Common myeloid progenitor, CD34-positive (primary cell): ENCODE measurements at places on chromosomes 13 and 19.

DNA sequence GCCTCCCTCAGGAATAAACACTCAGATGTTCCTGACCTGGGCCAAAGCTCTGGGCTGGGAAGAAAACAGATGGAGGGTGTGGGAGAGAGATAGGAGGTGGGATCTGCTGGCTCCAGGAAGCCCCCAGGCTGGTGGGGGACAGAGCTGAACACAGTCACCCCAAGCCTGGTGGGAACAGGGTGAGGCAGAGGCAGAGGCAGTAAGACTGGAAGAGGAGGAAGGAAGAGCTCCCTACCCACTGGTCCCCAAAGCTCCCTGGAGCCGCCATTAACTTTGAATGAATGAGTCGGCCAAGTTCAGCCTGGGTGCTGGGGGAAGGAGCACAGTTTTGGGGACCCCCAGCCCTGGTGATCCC, 801 bp upstream of the KCNN1 start:
- no peak for DNase-seq

- DNase-seq, result no peak
These were observed 2.3 kb downstream of the KISS1R start for GRCh38 chr19:919199-920050.

DNA sequence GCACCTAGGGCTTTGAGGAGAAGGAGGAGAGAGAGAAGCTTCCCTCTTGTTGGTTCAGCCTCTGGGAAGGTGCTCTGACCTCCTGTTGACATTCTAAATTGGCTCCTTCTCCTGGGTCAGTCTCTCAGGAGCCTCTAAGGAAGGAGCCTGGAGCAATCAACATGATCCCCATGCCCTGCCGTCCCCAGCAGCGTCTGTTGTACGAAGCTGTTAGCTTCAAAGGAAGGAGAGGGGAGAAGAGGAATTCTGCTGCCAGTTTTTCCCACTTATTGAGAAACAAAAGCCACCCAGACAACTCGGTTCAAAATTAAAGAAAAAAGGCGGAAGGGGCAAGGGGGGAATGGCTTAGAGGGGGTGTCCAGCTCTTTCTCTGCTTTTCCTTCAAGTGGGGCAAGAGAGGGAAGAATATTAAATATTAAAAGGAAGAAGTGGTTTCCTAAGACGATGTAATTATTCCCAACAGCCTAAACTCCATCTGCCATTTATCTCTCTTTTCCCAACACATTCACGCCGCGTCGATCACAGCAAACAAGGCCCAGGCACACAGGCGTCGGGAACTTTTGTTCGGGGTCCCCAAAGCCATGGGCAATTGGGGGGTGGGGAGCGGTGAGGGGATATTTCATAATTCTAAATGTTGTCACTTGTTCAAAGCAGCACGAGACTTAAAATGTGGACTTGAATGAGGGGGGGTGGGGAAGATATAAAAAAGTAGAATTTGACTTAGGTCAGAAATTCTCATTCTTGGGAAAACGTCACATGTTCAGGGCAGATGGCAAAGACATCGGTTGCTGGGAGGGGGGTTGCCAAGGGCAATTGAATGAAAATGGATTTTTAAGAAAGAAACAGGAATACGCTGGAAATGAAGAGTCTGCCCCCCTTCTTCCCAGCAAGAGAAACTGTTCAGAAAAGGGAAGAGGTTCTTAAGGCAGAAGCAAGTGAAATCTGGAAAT, 116.8 kb upstream of the CACNA1A start:
- no peak for DNase-seq

DNA sequence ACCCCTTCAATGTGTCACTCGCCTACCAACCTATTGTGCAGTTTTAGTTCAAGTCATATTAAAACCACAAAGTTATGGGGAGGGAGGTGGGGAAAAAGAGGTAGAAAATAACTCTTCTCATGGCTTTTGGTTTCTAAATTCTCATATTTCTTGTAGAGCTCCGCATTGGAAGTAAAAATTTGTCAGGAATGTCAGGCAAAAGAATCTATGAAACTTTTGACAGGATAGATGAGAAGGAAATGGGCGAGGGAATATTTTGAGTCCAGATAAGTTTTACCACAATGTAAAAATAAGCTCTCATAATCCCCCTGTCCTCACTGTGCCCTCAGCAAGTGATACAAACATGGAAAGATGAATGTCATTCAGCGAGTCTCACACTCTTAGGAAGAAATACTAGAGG, 270.4 kb downstream of the DLEU7 start:
- DNase-seq, result no peak

DNA sequence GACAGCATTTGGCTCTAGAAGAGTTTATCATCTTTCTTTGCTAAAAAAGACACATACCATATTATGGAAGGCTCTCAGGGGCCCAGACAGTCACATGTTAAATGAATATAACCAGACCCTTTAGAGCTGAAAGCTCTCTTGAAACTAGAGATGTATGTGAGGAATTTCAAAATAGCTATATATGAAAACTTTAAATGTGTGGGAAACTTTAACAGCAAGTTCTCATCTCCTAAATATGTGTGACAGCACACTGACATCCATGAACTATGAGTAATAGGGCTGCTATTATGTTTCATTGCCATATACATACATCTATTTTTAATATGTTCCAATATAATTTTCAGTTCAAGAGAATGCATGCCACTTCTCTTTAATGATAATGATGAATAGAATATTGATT, 509.5 kb downstream of the GPC6 start:
- DNase-seq, result no peak

DNA sequence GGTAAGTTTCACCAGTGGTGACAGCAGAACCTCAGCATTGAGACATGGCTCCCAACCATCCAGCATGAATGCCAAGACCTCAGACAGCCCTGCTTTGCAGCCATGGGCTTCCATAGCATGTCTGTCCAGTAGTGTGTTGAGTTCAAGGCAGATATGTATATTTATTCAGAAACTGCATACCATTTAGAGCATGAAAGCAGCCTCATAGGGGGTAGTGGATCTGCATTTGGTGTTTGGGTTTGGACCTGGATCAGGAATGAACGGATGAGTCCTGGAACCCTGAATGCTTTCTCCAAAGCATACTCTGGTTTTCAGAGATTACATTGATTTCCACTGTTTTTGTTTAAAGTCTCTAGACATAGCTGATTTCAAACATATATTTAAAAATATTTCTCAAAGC, 114.3 kb downstream of the ESD start:
- no peak for DNase-seq

GRCh38 chr19:2341244-2341751, 12.8 kb downstream of the SPPL2B start:
- DNase-seq, result peak; percentile 87

DNA sequence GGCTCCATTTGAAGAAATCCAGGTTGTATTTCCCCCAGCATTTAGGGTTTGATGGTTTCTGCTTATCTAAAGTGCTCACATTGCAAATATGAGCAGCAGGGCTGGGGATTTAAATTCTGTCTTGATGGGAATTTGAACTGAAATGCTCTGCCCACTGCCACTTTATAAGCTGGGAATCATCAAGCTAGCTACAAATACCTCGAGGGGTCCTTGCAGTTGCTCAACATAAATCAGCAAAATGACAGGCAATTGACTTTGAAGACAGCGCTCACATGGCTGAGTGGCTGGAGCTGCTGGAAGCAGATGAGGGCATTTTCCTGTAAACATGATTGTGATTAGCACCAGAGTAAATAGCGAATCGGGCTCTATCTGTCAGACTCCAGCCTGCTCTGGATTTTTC, 39.4 kb upstream of the MEDAG start:
- DNase-seq, result no peak

DNA sequence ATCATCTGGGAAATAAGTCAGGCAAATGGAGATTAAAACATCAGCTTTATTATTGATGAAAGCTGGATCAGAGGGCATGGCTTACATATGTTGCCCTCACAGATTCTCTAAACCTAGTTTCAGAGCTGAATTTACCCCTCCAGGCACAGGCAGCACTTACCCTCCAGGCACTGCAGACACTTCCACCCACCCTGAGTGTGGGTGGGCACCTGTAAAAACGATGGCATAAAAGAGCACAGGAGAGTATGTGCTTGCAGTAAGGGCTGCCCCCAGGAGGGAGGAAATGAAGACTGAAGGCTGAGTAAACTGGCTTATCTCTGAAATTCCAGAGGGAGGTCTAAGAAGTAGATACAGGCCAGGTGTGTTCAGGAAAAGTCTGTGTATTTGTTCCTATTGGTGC, 185.0 kb upstream of the HTR2A start:
- no peak for DNase-seq

- DNase-seq, result no peak
These were observed 31.1 kb downstream of the OPA3 start for GRCh38 chr19:45553464-45553863.

- no peak for DNase-seq
These were observed 30.1 kb upstream of the OBI1 start for GRCh38 chr13:78689011-78689410.

GRCh38 chr13:50213526-50213925, 198.3 kb downstream of the KCNRG start:
- no peak for DNase-seq

- DNase-seq, result no peak
These were observed 289.2 kb downstream of the FGF9 start for GRCh38 chr13:21960108-21960507.

DNA sequence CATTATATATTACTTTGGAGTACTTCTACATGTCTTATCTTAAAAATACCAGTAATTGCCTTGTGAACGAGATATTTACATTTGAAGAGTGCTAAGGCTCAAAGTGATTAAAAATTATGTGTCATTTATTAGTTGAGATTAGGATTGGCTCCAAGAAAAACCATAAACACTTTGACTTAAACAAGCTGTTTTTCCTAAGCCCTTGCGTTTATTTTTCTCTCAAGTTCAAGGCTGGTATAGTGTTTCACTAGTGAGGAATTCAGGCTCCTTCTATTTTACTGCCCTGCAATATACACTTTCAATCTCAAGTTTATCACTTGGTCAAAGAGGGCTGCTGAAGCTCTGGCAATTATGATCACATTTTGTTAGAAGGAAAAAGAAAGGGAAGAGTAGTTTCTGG, 49.9 kb downstream of the UFM1 start:
- DNase-seq, result no peak

GRCh38 chr13:41075034-41075433, 13.7 kb downstream of the WBP4 start:
- peak; percentile 54 for DNase-seq

DNA sequence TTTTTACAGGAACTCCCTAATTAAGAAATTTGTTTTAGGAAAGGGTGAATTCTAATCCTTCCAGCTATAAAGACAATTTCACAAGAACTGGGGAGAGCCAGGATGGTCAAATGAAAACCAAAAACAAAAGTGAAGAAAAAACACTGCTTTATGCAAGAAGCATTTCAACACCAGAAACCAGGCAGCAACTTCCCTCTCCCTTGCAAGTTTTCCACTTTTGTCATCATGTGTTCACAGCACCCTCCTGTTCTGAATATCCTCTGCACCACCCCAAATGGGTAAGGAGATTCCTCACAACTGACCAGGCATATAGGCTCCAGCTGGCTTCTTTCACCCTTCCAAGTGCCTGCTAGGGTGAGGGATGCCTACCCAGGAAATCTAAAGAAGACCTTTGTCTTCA, 328.1 kb downstream of the TBC1D4 start:
- no peak for DNase-seq

- DNase-seq, result no peak
These were observed 2.4 kb downstream of the CCDC194 start for GRCh38 chr19:17391371-17392151.

DNA sequence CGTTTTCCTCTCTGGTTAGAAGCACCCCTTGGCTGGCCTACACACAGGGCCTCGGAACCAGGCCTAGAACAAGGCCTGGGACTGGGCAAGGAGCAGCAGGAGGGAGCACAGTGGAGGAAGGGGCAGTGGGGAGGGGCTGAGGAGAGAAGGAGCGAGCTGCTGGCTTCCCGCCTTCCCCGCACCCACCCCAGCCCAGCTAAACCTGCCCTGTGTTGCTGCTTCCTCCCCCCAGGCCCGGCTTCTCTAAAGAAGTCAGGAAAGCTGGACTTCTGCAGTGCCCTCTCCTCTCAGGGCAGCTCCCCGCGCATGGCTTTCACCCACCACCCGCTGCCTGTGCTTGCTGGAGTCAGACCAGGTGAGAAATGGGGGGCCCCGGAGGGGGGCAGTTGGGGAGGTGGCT, 24.3 kb downstream of the LYL1 start:
- DNase-seq, result no peak

GRCh38 chr19:21197590-21198295, 55.9 kb downstream of the ZNF431 start:
- DNase-seq, result peak; percentile 80

DNA sequence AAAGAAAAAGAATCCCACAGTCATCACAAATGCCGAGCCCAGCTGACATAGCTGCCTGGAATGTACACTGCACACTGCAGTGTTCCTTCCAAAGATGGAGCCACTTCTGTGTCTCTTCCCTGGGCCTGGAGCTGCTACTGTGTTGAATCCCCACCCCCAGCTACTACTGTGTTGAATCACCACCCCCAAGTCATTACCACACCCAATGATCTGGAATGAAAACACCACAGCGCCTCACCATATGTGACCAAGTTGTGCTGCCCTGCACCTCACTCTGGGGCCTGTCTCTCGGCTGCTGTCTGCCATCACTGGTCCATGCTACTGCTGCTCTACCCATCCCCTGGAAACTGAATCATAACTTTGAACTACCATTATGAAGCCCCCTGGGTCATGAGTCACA, 861.2 kb downstream of the UQCRFS1 start:
- no peak for DNase-seq

GRCh38 chr13:59790626-59791025, 373.1 kb downstream of the DIAPH3 start:
- DNase-seq, result no peak

GRCh38 chr13:43544631-43545030, 242.1 kb downstream of the ENOX1 start:
- DNase-seq, result no peak

- no peak for DNase-seq
These were observed 40.3 kb downstream of the MPHOSPH8 start for GRCh38 chr13:19673473-19674430.

DNA sequence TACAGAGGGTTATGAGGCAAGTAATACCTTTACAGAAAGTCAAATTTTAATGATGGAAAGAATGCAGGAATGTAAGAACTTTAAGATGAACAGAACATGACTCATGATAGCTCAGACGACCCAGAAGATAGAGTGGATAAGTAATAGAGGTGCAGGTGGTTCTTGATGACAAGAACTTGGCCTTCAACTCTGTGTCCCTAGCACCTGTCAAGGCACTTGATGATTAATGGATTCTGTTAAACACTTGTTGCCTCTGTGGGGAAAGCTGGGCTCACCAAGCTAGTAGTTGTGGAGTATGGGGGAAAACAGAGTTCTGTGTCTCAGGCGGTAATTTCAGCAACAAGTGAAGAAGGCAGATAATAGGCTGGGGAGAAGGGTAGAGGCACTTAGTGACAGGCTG, 306.2 kb downstream of the ATP8A2 start:
- no peak for DNase-seq

GRCh38 chr13:99415014-99415650, 86.1 kb upstream of the TM9SF2 start:
- DNase-seq, result no peak

DNA sequence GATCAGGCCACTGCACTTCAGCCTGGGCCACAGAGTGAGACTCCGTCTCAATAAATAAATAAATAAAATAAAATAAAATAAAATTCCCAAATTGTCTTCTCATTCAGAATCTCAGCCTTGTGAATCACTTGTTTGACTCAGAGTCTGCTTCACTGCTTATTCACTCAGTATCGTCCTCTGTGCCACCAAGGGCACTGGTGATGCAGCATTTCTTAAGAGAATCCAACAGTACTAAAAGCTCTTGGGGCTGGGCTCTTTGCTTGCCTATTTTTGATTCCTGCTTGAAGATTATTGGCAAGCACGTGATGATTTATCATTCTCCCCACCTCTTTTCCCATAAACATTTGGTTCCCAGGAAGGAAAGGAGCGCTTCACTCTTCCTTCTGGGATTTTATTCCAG, 54.8 kb upstream of the HMGB1 start:
- no peak for DNase-seq

GRCh38 chr13:112750570-112750969, 60.7 kb downstream of the ATP11A start:
- DNase-seq, result no peak
